NB4 (cell line): ENCODE measurements at places on chromosomes 3 and 15.

DNA sequence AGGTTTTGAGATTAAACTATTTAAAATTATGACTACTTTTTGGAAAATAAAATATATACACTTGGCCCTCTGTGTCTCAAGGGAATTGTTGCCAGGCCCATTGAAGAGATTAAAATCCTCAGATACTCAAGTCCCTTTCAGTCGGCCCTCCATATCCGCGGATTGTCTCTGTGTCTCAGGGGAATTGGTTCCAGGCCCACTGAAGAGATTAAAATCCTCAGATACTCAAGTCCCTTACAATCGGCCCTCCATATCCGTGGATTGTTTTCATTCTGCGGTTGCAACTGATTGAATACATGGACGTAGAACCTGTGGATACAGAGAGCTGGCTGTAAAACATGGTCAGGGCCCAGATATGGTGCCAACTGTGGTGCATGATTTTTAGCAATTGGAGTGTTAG is 15.7 kb upstream of the LRCH3 start:
- DNase-seq: no peak

DNA sequence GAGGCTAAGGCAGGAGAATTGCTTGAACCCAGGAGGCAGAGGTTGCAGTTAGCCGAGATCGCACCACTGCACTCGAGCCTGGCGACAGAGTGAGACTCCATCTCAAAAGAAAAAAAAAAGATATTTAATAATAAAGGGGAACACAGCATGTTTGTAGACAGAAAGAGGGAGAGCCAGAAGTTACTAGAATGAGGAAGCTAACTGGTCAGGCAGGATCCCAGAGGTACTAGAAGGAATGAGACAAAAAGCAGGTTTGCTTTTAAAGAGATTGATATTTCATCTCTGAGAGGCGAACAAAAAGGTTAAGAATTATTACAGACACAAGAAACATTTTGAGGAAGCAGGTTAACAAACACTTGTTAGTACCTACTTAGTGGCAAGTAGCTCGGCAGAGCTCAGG is 9.2 kb downstream of the CD200R1 start:
- DNase-seq: no peak

DNA sequence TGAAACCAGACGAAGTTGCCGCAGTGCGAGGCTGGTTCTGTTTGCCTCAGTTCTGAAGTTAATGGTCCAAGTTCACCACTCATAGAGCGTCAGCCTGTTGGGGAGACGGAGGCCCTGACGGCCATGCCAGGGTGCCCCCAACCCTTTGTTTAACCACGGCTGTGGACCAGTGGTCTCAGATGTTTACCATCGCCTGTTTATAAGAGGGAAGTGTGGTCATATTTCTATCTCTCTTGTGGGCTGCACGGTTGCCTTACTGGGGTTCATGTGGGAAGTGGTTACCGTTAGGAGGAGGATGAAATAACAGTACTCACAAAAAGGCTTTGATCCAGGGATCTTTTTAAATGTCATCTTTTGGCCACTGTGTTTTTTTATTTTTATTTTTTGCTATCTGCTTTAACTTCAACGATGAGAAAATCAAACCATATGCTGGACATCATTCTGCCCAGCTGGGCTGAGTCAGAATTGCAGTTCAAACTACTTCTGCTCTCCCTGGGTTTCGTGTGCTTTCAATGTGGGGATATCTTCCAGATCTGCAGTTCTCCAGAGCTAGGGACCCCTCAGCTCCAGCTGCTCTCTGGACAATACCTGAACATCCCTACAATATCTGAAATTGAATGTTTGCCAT is 17.8 kb downstream of the SMAD3 start:
- peak; percentile 76 for DNase-seq

GRCh38 chr15:71048913-71049675 is 66.2 kb upstream of the THSD4 start:
- no peak for DNase-seq

DNA sequence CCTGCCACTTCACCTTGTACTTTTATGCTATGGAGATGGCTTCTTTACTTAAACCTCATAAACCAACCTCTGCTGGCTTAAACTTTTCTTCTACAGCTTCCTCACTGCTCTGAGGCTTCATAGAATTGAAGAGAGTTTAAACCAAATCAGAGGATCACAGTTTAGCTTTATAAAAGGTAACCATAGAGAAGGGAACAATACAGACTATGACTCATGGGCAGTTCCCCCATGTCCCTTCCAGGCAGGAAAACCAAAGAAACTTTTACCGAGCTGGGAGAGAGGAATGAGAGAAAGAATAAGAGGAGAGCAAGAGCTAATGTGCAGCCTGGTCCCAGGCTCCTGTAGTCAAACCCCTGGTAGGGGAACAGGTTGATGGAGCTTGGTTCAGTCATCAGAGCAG is 53.9 kb upstream of the NEDD4 start:
- no peak for DNase-seq

DNA sequence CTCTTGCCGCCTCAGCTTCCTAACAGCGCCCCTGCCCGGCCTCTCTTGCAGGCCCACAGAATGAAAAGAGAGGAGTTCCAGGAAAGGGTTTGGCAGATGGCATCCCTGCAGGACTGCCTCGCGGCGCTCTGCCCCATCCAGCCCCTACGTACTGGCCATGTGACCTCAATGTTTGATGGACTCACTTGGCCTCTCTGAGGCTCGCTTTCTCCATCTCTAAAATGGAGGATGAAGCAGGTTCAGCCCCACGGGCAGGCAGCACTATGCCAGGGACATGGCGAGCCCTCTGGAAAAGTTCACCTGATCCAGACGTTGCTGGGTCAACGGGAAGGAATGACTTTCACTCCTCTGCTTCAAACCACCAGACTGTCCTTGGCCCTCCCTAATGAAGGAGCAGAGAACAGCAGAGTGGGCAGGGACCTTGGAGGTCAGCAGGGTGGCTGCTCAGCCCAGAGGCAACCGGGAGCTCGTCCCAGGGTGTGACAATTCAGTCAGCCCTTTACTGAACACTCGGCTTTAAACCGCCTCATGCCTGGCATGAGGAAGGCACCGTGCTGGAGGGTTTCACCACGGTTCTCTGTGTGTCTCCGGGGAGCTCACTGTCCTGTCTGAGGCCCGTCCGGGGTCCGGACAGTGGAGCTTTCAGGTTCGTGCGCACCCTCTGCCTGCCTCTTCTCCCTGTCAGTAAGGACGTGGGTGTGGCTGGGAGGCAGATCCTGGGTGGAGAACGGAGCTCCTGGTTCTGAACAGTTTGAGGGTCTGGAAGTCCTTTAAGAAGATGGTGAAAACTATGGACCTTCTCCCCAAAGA is 101.3 kb downstream of the LINGO1 start:
- no peak for DNase-seq

DNA sequence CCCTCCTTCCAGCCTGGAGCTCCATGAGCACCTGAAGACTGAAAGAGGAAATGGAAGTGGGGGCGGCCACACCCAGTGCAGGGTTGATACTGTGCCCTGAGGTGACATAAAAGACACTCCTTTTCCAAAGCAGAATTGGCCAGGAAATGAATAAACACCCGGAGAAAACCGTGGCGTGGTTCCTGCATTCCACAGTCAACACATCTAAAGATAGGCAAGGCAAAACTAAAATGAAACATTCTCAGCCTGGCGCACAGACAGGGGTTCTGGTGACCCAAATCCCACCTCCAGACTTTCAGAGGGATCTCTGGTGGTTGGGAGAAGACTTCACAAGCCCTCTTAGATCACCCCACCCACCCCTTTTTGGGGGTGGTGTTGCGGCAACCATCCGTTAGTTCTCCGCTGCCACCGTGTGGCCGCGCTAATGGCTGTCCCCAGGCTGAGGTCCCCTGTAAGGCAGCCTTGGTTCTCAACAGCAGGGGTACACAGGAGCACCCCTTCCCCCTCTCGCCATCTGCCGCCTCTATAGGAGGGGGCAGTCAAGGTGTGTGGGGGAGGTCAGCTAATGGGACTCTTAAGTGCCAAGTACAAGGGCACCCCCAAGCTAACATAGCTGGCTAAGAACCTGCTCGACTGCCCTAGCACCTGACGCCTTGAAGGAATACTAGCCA is 2.5 kb upstream of the MST1R start:
- DNase-seq: peak; percentile 68
